ENCODE measurements at places on chromosomes 16 and 17.

DNA sequence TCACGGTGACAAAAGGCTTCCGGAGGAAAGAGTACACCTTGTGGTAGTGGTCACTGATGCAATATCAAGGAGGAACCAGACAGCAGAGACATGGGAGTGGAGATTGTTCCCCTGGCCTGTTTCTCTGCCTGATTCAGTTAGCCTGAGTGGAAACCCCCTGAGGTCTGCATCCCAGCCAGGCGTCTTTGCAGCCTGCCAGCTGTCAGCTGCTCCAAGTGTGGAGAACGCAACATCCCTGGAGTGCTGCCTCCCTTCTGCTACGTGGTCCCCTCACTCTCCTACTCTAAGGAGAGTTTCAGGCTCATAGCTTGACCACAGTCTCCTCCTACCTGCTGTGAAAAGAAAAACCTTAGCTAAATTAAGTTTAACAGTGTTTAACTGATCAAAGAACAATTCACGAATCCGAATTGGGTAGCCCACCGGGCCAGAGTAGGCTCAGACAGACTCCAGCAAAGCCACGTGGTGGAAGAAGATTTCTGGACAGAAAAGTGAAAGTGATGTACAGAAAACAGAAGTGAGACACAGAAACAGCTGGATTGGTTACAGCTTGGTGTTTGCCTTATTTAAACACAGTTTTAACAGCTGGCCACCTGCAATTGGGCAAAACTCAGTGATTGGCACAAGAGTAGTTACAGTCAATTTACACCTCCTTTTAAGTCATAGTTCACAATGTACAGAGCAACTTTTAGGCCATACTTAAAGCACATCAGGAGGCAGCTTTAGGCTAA is 188.6 kb downstream of the DNAH9 start:
- DNase-seq: no peak

DNA sequence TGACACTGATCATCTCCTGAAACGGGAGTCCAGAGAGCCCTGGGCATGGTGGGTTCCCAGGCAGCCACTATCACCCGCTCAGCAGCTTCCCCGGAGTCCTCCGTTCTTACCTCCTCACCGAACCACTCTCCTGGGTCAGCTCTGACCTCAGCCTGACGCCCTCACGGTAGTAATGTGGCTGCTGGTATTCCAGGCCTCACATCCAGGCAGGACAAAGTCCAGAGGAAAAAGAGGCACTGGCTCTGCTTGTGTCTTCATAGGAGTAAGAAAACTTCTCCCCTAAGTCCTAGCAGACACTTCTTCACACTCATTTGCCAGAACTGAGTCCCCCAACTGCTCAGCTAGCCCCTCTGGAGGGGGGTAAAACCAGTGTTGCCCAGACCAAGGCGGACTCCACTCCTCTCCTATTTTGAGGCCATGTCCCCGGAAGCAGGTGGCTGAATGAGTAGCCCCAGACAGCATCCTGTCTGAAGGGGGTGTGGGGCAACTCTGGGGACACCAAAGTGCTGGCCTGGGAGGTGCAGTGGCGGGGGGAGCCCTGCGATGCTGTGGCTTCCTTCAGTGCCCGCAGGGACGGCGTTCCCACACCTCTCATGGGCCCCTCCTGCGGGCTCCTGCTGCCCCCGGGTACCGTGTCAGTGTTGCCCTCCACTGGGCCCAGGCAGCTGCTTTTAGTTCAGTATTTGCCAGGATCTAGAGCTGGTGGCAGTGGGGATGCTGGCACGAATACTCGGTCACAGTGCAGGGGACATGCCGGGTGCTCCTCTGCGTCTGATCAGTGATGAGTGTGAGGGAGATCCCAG is 5.4 kb downstream of the FSCN2 start:
- DNase-seq: no peak

GRCh38 chr17:64075913-64076312 is 54.0 kb downstream of the ERN1 start:
- DNase-seq: no peak

GRCh38 chr17:935485-935884 is 44.1 kb downstream of the NXN start:
- DNase-seq: no peak

GRCh38 chr17:1713878-1714426 is 3.8 kb upstream of the TLCD2 start:
- DNase-seq: peak; percentile 82

DNA sequence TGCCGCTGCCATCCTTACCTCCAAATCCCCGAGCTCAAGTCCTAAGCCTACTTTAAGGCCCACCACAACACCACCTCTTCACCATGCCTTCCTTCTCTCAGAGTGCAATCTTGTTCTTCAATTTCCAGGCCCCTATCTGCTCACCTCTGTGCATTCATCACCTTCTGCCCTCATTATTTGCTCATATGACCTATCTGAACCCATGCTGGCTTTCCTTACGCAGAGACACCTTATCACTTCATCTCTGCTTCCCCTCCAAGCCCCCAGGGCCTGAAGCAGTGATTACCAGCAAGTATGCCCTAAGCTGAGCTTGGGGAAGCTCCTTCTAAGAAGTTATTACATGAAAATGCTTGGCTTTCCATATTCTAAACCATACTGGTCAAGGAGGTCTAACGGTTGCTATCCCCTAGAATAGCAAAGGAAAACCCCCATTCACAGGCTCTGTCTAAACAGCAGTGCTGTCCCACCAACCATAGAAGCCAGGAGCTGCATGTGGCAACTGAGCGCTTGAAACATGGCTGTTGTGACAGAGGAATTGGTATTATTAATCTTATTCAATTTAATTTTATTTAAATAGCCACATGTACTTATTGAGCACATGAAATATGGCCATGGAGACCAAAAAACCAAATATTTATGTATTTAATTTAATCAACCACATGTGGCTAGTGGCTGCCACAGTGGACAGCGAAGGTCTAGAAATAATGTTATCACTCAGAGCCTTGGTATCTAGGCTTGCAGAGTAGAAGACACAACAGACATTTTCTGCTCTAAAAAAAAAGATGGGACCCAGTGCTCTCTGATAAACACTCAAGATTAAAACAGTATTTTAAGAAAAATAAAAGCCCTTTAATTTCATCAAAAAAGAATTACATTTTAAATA is 13.9 kb downstream of the USP7 start:
- DNase-seq: no peak

GRCh38 chr17:48546924-48547807 is 2.3 kb upstream of the HOXB2 start:
- peak; percentile 46 for DNase-seq

DNA sequence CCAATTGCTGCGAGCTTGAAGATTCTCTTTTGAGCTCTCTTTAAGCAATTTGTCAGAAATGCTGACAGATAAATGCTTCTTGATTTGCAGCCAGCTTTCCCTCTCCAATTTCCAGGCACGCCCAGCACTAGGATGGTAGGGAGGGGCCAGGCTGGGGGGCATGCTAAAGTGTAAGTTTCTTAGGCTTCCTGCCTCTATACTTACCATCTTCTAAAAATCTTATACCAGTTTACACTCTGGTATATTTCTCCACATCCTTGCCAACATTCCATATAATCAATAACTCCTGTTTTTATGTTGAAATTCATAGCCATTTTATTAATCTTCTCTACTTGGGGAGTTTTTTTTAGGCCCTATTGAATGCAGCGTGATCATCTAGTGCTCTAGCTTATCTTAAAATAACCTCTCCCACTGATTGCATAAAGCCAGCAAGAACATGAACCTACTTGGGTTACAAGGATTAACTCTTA is 17.5 kb downstream of the ACSF2 start:
- peak; percentile 40 for DNase-seq

DNA sequence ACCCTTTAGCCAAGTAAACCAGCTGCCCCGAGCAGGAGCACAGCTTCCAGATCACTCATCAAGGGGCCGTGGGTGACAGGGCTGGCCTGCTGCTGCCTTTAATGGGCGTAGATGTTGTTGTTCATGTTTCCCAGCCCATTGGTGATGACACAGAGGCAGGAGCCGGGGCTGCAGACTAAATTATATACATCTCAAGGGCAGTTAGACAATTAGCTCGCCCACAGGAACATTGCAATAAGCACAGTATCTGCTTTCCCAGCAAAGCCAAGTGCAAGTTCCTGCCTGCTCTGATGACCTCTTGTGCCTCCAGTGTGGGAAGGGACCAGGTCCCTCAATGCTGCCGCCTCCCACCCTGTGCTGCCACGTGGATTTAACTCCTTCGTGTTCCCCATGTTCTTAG is 485.8 kb downstream of the MAF start:
- DNase-seq: no peak

GRCh38 chr16:68265078-68265920 is 973 bp downstream of the SLC7A6 start:
- no peak for DNase-seq
